Cerebellar nuclear complex (tissue), 1 donor: ENCODE measurements at places on chromosomes 11 and 22.

DNA sequence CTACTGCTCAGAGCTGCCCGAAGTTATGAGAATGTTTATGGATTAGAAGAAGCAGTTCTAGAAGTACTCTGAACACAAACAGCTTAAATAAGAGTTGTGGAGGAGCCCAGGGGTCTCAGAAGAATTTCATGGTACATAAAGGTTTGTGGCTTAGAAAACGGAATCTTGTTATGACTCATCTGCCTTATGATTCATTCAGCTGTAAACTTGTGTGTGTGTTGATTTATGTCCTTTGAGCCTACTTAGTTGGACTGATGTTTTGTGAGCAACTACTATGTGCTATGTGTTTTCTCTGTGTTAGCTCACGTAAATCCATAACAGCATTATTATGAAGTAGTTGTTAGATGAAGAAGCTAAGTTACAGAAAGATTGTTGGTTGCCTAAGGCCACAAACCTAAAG is 203.7 kb downstream of the PGR start:
- DNase-seq, result no peak

DNA sequence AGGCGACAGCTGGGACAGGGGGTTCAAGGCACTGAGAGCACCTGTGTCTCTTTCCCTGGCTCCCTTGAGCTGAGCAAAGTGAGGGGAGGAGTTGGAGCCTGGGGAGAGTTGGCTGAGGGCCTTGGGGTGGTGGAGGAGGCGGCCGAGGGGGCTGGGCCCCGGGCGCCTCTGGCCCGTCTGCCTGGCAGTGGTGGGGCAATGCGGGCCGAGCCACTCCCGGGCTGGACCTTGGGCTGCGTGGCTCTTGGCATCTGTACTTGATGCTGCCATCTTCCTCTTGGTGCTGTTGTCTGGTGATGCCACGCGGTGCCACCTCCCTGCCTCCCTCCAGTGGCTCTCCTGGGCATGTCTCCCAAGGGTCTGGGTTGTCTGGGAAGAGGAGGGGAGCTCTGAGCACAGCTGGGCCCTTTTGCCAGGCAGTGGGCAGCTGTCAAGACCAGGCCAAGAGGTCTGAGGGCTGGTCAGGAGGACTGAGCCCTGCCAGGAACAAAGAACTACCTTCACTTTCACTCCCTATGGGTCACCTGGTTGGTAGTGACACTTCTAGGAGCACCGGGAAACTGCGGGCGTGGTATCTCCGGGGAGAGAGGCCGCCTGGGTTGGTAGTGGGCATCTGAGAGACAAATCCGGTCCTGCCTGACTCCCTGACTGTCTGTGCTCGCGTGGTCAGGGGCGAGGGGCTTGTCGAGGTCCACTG is 1.3 kb downstream of the GRIK4 start:
- no peak for DNase-seq

DNA sequence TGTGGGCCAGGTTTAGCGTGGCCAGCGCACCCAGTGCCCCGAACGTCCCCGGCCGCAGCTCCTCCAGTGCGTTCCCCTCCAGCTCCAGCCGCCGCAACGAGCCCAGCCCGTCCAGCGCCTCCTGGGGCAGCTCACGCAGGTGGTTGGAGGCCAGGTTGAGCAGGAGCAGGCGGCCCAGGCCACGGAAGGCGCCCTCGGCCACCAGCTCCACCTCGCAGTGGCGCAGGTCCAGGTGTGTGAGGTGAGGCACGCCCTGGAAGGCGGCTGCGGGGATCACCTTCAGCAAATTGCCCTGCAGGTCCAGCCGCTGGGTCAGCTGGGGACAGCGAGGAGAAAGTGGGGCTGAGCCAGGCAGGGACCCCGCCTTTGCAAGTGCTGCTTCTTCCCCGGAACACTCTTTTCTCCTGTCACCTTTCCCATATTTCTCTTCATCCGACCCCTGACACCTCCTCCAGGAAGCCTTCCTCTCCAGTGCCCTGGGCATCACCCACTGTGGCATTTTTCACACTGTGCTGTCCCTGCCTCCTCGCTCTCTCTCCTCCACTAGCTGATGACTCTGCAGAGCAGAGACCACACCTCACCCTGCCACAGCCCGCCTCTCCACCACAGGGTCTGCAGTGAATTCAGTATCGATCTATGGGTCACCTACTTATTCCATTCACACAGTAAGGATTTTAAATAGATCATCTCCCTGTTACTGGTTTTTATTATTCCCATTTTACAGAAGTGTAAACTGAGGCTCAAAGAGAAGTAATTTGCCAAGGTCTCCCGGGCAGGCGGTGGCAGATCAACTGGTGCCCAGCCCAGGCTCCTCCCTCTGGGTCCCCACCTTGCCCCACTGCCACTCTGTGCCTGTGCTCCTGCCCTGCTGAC is 1.9 kb downstream of the CHADL start:
- no peak for DNase-seq

DNA sequence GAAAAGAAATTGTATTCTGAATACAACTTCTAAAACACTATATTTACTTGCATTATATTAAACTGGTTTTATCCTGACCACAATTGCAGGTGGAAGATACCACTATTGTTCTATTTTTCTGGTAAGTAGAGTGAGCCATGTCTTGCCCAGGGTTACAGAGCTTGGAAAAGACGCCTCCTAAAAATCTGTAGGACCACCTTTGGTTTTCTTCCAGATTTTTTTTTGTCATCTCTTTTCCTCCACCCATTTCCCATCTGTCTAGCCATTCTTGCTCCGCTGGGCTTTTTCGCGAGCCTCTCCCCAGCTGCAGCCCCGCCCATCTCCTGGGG is 294 bp upstream of the MTMR3 start:
- no peak for DNase-seq

DNA sequence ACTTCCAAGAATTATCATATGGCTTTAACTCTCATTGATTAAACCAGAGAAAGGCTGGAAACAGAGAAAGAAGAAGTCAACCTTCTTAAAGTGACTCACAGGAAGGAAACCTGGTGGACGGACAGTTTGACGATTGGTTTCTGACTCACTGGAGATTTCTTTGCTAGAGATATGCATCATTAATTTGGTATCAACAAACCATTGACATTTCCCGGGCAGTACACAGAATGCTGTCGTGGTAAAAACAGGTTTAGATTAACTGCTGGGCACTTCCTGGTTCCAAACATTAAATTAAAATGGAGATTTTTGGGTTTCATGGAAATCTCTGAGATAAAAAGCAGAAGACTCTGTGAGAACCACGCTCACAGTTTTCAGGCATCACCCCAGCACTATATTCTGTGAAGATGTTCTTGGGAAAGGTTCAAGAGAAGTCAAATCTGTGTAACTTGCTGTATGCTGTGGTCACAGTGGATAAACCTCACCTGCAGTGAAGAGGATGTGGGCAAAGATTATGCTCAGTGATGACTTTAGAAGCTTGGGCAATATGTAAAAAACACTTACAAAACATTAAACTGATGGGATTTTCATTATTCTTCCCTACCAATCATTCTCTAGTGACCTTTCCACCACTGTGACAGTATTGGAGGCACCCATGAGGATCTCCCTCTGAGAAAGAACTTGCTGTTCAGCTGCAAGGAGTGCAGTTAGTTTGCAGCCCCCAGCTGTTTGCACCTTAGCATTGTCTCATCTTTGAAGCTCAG is 61.1 kb upstream of the CD44 start:
- DNase-seq, result no peak

DNA sequence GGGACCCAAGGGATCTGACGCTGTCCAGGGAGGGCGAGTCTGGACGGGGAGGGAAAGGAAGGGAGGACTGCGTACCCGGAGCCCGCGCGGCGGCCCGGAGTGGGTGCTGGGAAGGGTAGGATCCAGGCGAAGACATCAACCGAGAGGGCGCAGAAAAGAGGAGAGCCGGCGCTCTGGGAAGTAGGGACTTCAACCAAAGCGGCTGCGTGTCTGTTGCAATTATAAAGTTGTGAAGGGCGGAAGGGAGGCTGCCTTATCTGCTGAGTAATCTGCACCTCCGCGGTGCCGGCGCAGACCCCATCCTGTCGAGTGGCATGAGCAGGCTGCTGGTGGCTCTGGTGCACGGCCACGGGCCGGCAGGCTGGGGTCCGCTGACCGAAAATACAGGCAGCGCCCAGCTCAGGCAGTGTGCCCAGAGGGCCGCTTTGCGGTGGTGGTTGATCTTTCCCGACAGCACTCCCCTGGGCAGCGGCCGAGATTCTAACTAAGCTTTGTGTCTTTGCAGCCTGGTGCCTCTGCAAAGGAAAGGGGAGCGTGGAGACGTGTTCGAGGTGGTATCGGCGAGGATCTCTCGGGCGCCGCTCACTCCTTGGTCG is 978 bp downstream of the C11orf87 start:
- DNase-seq, result no peak

- no peak for DNase-seq
Observed at GRCh38 chr22:45502215-45503049, at the start of gene FBLN1. FBLN1 (plus strand) TSS chr22:45502883; CDS start chr22:45502986, 103 bp downstream.

- no peak for DNase-seq
Observed at GRCh38 chr11:68956547-68957254, 24.1 kb downstream of the MRGPRD start.
